ENCODE measurements at places on chromosomes 4 and X.

DNA sequence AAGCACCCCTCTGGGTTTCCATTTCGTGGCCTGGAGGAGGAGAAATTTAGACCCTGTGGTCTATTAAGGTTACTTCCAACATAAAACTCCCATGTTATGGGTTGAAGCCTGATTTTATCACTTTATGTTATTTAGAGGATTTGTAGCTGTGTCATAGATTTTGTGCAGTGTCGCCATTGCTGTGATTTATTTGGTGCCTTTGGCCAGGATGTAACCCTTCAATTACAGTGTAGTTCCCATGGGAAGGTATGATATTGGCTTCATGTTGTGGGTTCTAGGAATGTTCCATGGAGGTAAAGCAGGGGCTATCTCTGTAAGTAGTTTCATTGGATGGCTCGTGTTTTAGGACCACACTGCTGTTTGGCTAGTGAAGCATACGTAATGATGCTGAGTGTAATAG lies 58.5 kb downstream of the TMEM131L start:
- no peak for DNase-seq

- DNase-seq: no peak
Observed at GRCh38 chr4:6338175-6338950, 68.7 kb downstream of the WFS1 start.

GRCh38 chrX:119647552-119648420 lies 41.6 kb upstream of the NKRF start:
- DNase-seq: peak; percentile 79

DNA sequence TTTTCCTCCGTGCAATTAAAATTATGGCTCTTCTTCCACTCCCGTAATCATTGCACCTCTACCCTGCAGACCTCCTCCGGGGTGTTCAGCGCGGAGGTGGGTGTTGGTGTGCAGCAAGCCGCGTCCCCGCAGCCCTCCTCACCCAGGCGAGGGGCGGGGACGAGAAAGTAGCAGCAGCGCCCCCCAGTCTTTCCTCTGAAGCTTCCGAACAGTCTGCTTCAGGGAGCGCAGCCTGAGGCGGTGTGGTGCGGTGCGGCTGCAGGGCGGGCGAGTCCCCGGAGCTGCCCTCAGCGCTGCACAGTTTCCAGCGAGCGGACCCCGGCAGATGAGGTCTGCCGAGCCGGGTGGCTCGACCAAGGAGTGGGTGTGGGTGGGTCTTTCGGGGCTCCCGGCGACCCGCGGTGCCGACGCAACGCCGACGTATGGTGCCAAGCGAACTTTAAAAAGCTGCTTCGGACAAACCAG lies at the start of gene FRAS1:
Gene FRAS1, plus strand, starts transcription at position 189 of the 465 bp plus-strand sequence. CDS start 687 bp downstream, outside the sequence.
- peak; percentile 36 for DNase-seq

- DNase-seq: no peak
Observed at GRCh38 chrX:150506020-150506419, 62.4 kb upstream of the MTM1 start.

- DNase-seq: peak; percentile 21
Observed at GRCh38 chr4:6472387-6473263, at the start of gene PPP2R2C. Gene PPP2R2C, minus strand, starts transcription at chr4:6472614. Its CDS starts 385 bp downstream, at chr4:6472229.

DNA sequence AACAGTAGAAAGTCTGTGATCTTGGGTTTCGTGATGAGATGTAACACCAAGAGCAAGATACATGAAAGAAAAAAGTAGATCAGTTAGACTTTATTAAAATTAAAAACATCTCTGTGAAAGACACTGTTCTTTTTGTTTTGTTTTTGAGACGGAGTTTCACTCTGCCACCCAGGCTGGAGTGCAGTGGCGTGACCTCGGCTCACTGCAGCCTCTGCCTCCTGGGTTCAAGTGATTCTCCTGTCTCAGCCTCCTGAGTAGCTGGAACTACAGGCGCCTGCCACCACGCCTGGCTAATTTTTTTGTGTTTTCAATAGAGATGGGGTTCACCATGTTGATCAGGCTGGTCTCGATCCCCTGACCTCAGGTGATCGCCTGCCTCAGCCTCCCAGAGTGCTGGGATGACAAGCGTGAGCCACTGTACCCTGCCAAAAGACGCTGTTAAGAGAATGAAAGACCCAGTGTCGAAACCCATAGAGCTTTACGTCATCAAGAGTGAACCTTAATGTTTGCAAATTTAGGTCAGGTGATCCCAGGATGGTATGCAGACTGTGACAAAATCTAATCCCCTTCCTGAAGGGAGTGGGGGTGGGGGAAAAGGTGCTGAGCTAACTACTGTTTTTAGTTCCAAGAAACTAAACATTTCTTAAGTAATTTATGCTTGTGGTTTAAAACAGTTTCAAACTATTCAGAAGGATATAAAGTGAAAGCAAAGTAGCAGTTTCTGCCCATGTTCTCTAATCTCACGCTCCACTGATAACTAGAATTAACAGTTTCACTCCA lies 8.0 kb downstream of the OFD1 start:
- DNase-seq: peak; percentile 48
